ENCODE measurements at places on chromosomes 2 and 18. TPM values are rescaled to one million over a fixed set of nuclear protein-coding genes. Genes with fewer than 3 reads are reported as not detected.

TNFAIP6 gene
- 1.8 TPM for total RNA-seq

DNA sequence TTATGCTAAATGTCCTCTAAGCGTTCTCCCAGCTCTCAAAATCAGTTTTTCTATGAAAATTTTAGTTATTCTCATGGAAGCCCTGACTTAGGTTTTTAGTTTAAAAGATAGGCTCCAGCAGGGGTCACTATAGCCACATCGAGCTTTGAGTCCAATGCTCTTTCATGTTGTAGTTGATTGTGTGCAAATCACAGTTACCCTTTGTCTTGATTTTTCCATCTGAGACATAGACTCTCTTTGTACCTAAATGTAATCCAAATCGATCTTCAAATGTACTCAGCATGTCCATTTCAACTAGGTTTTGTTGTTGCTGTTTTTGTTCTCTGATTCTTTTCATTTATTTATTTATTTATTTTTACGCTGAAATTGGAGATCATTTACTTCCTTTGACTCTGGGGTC, 26.4 kb upstream of the MSTN start:
- peak; percentile 77 for DNase-seq

- DNase-seq: no peak
Observed at GRCh38 chr18:77161383-77161782, 28.8 kb upstream of the MBP start.

DNA sequence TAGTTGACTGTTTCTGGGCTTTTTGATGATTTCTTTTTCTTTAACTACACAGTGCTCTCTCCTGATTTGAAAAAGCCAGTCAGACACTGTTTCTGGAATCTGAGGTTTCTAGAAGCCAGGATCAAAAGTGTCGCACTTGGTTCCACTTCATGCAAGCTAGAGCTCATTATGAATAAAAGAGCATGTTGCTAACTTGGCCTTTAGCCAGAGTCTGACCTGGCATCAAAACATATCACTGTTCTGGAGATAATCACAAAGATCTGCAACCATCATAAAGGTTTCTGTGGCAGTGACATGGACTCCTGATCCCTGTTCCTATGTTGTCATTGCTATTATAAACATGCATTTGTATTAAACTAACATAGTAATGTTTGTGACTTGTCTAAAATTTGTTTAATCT, 76.1 kb upstream of the MAPRE2 start:
- no peak for DNase-seq

- no peak for DNase-seq
Observed at GRCh38 chr2:112701052-112701451, 19.8 kb upstream of the NT5DC4 start.

LYG2 gene
- total RNA-seq: not detected

- DNase-seq: no peak
Observed at GRCh38 chr18:3655254-3656050, 205.5 kb downstream of the TGIF1 start.

- DNase-seq: peak; percentile 89
Observed at GRCh38 chr2:160367887-160368286, 125.7 kb downstream of the RBMS1 start.

BOLL gene
- total RNA-seq: not detected

DNA sequence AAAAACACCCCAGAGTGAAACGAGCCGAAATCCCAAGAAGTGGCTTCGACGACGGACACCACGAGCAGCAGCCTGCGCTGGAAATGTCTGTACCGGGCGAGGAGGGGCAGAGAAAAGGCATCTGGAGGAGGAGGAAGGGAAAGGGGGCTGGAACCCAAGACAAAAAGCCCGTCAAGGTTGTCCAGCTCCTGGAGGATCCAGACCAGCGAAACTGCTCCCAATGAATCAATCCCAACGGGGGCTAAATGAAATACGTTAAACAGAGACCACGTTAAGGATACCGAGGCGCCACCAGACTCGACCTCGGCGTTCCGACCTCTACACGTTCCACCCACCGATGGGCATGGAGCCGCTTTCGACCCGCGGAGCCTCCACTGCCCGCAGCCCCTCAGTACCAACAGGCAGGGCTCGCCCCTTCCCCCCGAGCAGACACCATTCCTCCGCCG, 400 bp downstream of the CCDC88A start:
- peak; percentile 60 for DNase-seq

IL1A gene
- total RNA-seq: 170 TPM

ALLC gene
- not detected for total RNA-seq

STPG4 gene
- total RNA-seq: 0.83 TPM

GRCh38 chr2:187167491-187167890, 280.6 kb downstream of the CALCRL start:
- no peak for DNase-seq

YES1 gene
- total RNA-seq: 81.7 TPM

Data from MCF 10A (cell line).